Hepatocyte (in vitro differentiated cells): ENCODE measurements at places on chromosomes 2 and 18. TPM values are rescaled to one million over a fixed set of nuclear protein-coding genes. Genes with fewer than 3 reads are reported as not detected.

CDKL4 gene
- polyA plus RNA-seq = 0.22 and 0.35 TPM in 2 replicates

TNFRSF11A gene
- polyA plus RNA-seq = 2.1 and 4.1 TPM in 2 replicates

DNA sequence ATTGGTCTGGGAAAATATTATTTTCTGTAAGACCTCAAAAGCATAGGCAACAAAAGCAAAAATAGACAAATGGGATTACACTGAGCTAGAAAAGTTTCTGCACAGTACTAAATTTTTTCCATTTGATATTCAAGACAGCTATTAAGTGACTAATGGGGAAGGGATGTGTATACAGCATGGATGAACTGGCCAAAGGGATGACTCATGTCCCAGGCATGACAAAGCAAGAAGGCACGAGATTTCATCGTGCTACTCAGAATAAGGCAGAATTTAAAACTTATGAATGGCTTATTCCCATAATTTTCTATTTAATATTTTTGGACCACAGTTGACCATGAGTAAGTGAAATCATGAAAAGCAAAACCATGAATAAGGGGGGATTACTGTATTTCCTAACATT, 1250.1 kb upstream of the GYPC start:
- no peaks in the 10 kb centered on the region for H3K27me3 ChIP-seq
- no peaks in the 10 kb centered on the region for H3K36me3 ChIP-seq
- no peaks in the 10 kb centered on the region for H3K4me1 ChIP-seq
- no peak overlapping the region for H3K4me3 ChIP-seq

GRCh38 chr18:76379226-76380126, 115.6 kb downstream of the ZNF516 start:
- H3K27ac ChIP-seq = no peak overlapping the region
- H3K27me3 ChIP-seq = no peaks in the 10 kb centered on the region
- H3K4me1 ChIP-seq = no peaks in the 10 kb centered on the region
- no peaks in the 10 kb centered on the region for H3K36me3 ChIP-seq
- no peak overlapping the region for H3K4me3 ChIP-seq

- H3K36me3 ChIP-seq = no peaks in the 10 kb centered on the region
- no peak for DNase-seq
- H3K4me1 ChIP-seq = no peaks in the 10 kb centered on the region
- no peak overlapping the region for H3K4me3 ChIP-seq
These were observed 680.2 kb downstream of the NYAP2 start for GRCh38 chr2:226079671-226080181.

DNA sequence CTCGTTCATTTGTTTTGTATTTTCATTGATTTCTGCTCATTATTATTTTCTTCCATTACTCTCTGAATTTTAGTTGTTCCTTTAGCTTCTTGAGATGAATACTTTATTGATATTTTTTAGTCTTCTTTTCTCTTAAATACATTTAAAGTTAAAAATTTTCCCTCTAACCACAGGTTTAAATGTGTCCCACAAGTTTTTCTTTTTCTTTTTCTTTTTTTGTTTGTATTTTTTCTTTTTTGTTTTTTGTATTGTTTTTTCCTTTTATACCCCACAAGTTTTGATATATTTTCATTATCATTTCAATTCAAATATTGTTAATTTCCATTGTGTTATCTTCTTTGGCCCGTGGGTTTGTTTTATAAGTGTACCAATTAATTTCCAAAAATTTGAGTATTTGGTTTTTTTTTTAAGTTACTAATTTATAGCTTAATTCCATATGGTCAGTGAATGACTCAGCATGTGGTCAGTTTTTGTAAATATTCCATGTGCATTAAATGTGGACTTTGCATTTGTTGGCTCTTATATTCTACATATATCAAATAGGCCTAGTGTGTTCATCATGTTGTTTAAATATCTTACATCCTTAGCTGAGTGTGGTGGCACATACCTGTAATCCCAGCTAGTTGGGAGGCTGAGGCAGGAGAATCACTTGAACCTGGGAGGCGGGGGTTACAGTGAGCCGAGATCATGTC, 16.2 kb downstream of the CENPO start:
- H3K27ac ChIP-seq = no peak overlapping the region
- no peaks in the 10 kb centered on the region for H3K27me3 ChIP-seq
- DNase-seq = no peak
- H3K36me3 ChIP-seq = no peaks in the 10 kb centered on the region
- H3K4me1 ChIP-seq = no peaks in the 10 kb centered on the region
